ENCODE measurements at places on chromosomes 13 and 19. TPM values are rescaled to one million over a fixed set of nuclear protein-coding genes. Genes with fewer than 3 reads are reported as not detected.
A peak's percentile ranks its signal among the peaks of the same experiment; 100 is the strongest.

GRCh38 chr19:44943801-44944249 is 1.8 kb downstream of the APOC4 start:
- no peak for DNase-seq

DNA sequence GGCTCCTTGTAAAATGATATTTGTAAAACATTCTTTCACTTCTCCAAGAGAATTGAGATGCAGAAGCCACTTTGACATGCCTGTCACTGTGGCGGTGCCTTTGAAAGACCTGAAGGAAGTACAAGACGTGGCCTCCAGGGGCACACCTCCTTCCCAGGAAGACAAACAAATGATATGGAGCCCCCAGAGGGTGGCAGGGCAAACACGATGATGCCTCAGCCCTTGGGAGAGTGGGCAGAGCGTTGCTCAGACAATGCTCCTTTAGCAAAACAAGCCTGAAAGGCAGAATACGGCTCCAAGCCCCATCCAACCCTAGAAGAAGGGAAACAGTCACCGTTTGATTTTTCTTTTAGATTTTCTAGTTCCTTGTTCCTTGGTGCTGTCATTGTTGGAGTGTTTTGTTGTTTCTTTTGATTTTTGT is 9.2 kb upstream of the ATP12A start:
- peak; percentile 27 for DNase-seq

DNA sequence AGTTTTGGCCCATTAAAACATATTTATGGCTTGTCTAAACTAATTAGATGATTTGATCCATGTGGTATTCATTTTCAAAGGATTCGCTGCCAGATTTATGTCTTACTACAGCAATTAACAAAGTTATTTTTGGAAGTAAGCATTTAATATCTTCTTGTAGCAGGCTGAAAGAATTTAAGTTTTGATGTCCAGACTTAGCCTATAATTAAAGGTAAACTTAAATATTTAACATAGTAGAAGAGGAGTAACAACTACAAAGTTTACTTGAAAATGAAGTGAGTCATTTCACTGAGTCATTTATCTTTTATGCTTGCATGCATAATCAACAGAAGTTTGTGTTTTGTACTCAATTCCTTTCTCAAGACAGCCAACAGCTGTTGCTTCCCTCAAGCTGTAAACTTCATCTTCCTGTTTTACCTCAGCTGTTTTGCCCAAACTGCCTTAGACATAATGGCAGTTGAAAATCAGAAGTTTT is 58.1 kb downstream of the EDNRB start:
- peak; percentile 64 for DNase-seq

GRCh38 chr19:58372311-58373133 is 8.3 kb downstream of the ZNF837 start:
- DNase-seq: no peak

GRCh38 chr19:40286235-40286970 is 1.3 kb upstream of the AKT2 start:
- peak; percentile 79 for DNase-seq

GRCh38 chr19:31601855-31602254 is 252.6 kb upstream of the TSHZ3 start:
- no peak for DNase-seq

DNA sequence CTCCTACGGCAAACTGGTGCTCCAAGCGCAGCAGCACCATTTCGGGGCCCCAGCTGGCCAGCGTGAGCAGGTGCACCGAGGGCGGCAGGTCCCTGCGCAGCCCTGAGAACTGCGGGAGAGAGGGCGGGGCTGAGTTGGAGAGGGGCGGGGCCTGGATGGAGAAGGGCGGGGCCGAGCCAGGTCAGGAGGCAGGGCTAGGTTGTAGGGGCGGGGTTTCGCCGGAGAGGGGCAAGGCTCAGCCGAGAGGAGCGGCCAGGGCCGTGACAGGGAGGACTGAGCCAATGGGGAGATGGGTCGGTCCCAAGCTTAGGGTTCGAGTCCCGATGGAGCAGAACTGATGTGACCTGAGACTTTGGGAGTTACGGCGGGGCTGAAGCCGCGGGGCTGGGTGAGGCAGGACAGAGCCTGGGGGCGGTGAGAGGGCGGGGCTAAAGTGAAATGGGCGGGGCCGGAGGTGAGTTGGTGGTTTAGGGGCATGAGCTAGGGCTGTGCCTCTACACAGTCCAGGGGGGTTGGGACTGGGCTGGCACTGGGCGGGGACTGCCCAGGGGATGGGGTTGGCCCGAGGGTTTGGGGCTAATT is 19.0 kb downstream of the MAN2B1 start:
- DNase-seq: peak; percentile 41

DNA sequence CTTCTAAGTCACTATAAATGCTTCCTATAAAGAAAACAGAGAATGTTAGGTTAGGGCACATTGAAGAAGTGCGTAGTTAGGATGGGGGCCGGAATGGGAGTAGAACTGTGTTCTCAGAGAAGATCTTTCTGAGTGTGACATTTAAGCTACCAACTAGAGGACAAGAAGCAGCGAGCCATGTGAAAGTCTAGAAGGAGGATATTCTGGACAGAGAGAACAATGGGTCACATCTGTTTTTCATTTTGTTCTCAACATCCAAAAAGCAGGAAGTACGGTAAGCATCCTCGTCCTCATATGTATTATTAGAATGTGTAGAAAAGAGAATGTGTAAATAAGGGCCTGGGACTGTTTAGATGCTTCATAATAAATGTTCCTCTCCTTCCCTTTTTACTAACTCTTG is 44.5 kb upstream of the PARP4 start:
- peak; percentile 57 for DNase-seq

- no peak for DNase-seq
These were observed 57.1 kb upstream of the HTR2A start for GRCh38 chr13:46953941-46954340.

GRCh38 chr13:39245688-39246087 is 207.4 kb downstream of the NHLRC3 start:
- DNase-seq: no peak

- DNase-seq: peak; percentile 98
These were observed 4.0 kb downstream of the PIK3R2 start for GRCh38 chr19:18156841-18157464.

- DNase-seq: no peak
These were observed 894.2 kb upstream of the ATXN8OS start for GRCh38 chr13:69213396-69213795.

DNA sequence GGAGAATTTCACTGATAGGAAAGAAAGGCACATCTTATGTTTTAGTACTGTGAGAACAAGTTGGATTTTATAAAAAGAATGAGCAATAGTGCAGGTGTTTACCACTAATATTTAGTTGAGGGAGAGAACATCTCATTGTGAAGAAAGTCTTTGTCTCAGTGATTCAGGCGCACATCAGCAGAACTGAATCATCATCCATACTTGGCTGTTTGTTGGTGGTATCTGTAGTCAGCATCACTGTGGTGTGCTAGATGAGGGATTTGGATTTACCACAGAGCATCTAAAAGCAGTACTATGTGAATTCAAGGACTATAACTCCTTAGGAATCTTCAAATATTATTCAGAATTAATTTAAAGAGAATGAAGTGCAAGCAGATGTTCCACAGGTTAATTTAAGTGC is 1380.5 kb upstream of the ATXN8OS start:
- DNase-seq: no peak

- DNase-seq: no peak
These were observed 148.9 kb upstream of the VSTM2B start for GRCh38 chr19:29376855-29377354.

DNA sequence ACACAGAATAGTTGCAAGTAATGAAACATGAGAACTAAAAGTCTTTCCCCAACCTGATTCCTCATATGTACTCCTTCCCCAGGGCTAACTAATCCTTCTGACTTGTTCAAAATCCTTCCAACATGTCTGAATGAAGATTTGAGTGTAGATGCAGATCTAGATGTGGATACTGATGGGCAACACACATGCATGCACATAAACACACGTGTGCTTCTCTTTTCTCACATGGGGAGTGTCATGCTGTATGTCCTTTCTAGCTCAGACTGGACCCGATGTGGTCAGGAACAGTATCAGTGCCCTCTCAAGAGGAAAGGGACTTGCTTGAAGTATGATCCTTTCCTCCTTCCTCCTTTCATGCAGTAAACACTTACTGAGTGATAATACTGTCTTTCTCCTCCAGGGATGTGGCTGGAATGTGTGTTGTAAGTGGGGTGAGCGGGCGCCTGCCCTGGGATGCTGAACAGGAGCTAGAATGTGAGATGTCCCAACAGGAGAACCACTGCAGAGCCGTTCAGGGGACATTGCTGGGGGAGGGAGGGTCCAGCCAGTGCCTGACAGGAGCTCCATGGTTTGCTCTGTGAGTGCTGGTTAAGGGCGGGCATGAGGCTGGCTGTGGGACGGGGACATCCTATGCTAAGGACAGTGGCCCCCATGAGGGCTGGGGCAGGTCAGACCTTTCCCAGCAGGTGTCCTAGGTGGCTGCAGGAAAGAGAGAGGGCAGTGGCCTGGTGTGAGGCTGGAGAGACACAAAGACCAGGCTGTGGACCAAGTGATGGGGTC is 146.9 kb downstream of the TEX29 start:
- DNase-seq: no peak

GRCh38 chr13:89920461-89920860 is 1427.0 kb upstream of the MIR17HG start:
- DNase-seq: no peak

DNA sequence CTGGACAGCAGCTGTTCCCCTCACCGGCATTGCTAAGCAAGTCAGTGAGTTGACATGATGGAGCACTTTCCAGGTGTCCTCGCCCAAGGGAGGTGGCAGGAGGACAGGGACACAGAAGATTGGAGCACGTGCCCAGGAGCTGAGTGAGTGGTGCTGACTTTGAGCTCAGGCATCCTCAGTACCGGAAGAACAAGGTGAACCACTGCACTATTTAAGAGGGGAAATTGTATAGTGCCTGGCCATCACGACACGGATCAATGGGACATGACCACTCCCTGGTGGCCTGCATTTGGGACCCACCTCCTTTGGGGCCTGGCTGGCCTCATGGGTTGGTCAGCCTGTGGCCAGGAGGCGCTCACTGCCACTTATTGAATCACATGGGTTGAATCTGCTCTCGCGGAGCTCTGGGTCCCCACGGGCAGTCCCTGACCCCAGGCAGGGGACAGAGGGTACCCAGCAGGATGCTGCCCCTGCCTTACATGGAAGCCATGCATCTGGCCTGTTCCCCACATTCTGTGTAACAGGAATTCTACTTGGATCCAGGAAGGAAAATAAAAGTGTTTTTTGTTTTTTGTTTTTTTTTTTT is 206.9 kb upstream of the ZNF536 start:
- no peak for DNase-seq

DNA sequence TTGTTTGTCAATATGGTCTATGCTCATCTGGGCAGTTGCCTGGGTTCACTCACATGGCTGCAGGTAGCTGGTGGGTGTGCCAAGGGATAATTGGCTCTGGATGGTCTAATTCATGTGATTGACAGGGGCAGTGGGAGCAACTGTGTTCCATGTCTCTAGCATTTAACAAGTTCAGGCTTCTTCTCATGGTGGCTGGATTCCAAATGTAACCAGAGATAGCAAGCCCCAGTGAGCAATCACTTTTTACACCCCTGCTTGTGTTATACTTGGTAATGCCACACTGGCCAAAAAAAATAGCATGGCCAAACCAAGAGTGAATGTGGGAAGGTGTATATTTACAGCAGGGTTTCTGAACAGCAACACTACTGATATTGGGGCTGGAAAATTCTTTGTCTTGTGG is 89.6 kb upstream of the TNFSF11 start:
- peak; percentile 60 for DNase-seq

GRCh38 chr19:40810160-40810559 is 11.2 kb downstream of the EGLN2 start:
- DNase-seq: no peak

- no peak for DNase-seq
These were observed 4.2 kb downstream of the KLK12 start for GRCh38 chr19:51030631-51031030.

DNA sequence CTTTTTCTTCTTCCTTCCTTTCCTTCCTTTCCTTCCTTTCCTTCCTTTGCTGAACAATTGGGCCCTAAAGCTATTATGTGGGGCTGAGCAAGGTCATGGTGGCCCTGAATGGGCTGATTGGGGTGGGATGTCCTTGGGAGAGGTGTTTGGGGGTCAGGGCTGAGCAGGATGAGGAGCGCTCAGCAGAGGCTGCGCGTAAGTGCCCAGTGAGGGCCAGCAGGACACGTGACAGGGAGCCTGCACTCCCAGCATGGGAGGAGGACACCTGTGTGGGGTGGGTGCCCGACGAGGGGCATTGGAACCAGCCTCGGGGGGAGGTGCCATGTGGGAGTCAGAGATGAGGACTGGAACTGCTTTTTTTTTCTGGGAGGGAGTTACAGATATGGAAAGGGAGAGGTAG is 5.4 kb upstream of the LGALS7 start:
- no peak for DNase-seq

GRCh38 chr13:37886879-37887278 is 17.3 kb upstream of the TRPC4 start:
- no peak for DNase-seq

DNA sequence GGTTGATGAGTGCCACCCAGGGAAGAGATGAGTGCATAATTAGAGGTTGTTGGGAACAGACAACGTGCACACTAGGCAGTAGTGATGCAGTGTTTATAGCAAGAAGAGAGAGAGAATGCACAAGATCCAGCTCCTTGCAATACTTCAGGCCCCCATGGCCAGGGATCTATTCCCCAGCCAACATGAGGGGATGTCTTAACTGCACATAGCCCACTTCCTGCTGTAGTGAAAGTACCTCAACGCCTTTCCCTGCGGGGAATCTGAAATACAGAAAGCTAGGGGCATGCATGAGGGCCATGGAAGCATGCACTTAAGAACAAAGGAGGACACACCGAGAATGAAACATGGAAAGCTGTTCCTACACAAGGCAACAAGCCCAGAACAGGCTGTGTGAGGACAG is 636.7 kb upstream of the GPC6 start:
- DNase-seq: no peak

- no peak for DNase-seq
These were observed 4.3 kb downstream of the BTBD2 start for GRCh38 chr19:2011169-2011568.

The FXYD7 gene
- total RNA-seq: not detected

The USE1 gene
- total RNA-seq: 21.7 TPM

The KASH5 gene
- not detected for total RNA-seq

The IL27RA gene
- total RNA-seq: 4.3 TPM

The ZNF667 gene
- 9.6 TPM for total RNA-seq

The SLC15A1 gene
- not detected for total RNA-seq

The CYP2S1 gene
- 11.0 TPM for total RNA-seq

The ZSCAN4 gene
- not detected for total RNA-seq

The AP1M1 gene
- 36.8 TPM for total RNA-seq

The PRTN3 gene
- total RNA-seq: 3.3 TPM

All from tongue (tissue), 3 donors.